ENCODE measurements at places on chromosomes 4 and X. TPM values are rescaled to one million over a fixed set of nuclear protein-coding genes. Genes with fewer than 3 reads are reported as not detected.

F11 gene
- total RNA-seq: not detected

TRO gene
- total RNA-seq: 18.3 TPM

DDX60 gene
- 16.0 TPM for total RNA-seq

HDX gene
- 2.9 TPM for total RNA-seq

Data from smooth muscle cell of the coronary artery (primary cell).